CD4-positive, alpha-beta T cell treated with Interleukin-2 at 100 ng/mL for 4 hours (primary cell): ENCODE measurements at places on chromosomes 16 and 17.

DNA sequence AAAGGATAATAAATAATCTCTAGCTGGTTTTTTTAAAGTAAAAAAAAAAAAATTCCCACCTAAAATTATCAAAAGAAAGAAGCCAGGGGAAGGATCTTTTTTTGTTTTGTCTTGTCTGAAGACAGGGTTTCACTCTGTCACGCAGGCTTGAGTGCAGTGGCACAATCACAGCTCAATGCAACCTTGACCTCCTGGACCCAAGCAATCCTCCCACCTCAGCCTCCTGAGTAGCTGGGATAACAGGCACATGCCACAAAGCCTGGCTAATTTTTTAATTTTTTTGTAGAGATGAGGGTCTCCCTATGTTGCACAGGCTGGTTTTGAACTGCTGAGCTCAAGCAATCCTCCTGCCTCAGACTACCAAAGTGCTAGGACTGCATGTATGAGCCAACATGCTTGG, 78.4 kb upstream of the STAC2 start:
- no peak for DNase-seq

- DNase-seq: no peak
Measured at GRCh38 chr16:825341-826061, 25.0 kb upstream of the GNG13 start.

DNA sequence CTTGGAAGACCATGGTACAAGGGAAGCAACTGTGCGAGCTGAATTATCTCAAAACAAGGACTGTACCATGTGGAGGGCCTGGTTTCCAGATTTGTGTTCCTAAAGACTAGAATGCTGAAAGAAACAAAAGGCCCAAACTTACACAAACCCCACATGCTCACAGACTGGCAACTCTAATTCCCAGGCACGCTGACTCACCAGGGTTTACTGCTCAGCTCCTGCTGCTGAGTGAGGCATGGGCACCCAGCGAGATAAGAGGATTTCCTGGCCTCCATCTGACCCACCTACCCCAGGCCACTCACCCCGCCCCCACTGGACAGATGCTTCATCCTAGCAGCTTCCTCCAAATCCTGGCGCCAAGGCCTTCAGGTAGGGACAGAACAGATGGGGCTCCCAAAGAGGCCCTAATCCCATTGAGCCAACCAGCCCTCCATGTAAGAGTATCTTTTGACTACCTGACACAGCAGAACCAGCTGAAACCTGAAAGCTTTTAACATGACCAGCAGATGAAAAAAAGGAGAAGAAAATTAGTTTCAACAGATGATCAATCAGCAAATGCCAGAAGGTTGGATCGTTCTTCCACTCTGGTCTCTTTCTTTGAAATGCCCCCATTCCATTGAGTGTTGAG, 33.9 kb downstream of the DCUN1D3 start:
- DNase-seq: no peak

DNA sequence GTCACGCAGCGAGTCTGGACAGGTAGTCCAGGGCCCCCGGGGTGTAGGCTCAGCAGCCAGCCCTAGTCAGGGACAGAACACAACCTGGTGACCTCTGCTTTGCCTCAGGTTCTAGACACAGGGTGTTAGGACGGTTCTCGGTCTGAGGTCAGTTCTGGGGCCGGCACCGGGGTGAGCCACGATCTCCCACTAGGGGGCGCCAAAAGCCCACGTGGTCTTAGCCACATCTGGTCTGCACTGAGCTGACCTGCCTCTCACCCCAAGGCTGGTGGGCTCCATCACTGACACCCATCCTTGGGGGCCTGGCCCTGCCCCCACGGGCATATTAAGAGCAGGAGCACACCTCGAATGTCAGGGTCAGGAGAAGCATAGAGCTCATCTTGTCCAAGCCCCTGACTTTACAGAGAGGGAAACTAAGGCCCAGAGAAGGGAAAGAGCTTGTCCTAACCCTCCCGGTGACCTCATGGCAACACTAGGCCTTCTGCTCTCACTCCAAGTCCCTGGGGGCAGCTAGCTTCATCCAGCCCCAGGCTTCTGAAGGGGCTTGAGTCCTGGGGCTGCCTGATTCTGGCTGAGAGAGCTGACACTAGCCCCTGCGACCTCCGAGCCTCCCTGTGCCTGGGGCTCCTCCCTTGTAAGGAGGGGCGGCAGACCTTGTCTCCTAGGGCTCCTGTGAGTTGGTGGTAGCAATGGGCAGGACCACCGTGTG, 9.0 kb downstream of the SLC5A10 start:
- DNase-seq: peak; percentile 82

- no peak for DNase-seq
Measured at GRCh38 chr16:63684149-63685101, 1437.4 kb downstream of the CDH11 start.

DNA sequence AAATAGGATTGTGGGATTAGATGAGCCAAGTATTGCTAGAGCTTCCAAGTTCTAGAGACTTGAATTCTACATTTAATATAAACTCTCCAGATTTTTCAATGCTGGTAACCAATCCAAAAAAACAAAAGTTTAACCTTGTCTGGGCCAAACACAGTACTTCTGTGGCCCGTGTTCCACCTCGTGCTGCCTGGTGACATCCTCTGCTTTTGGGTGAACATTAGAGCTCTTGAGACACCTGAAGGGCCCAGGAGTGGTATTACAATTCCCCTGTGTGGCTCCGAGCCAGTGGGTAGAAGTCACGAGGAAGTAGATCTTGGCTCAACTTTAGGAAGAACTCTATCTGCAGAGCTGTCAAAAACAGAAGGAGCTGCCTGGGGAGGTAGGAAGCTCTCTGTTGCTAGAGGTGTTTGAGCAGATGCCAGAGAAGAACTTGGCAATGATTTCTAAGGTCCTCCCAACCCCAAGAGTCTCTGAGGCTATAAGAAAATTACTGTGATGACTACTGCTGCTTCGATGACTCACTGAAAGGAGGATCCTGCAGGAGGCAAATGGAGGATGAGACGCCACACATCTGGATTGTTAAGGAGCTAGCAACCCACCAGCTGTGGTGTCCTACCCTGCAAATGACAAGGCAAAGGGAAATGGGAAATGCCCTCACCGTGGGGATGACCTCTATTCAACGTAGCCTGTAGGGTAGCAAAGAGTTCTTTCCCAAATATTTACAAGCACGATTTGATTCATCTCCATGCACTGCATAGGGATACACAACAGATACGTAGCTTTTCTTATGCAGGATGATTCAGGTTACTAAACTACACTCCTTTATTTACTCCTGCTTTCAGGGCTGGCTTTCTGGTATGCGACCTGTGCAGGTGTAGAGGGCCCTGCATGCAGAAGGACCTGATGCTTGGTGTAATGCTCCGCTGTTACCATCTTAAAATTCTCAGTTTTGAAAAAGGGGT, 45.8 kb upstream of the GAS7 start:
- no peak for DNase-seq

- peak; percentile 78 for DNase-seq
Measured at GRCh38 chr17:78343543-78344201, 16.2 kb downstream of the SOCS3 start.

DNA sequence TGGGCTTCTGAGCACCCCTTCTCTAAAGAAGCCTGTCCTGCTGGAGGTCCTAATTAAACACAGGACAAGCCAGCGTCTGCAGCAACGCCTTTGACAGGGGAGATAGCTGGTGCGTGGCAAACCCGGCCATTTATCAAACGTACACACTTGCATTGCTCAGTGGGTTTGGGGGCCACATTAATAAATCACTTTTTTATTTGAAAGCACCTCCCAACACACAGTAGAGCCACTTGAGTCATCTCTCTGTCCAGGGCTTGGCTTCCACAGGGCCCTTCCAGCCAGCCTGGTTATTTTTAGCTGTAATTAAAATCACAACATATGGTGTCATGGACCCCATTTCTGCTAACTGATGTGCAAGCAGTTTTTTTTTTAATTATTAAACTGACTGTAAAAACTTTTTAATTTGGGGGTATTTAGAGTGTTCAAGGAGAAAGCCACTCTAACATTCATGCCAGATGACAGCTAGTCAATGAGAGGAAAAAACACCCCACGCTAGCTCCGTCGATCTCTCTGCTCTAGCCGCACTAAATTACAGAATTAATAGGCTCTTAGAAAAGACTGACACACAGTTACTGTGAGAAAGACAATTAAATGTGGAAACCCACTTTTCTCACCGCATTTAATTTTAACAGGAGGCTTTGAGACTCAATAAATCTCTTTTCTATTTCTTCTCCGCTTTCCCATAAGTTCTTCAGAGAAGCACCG, 201.0 kb upstream of the WSCD1 start:
- no peak for DNase-seq

DNA sequence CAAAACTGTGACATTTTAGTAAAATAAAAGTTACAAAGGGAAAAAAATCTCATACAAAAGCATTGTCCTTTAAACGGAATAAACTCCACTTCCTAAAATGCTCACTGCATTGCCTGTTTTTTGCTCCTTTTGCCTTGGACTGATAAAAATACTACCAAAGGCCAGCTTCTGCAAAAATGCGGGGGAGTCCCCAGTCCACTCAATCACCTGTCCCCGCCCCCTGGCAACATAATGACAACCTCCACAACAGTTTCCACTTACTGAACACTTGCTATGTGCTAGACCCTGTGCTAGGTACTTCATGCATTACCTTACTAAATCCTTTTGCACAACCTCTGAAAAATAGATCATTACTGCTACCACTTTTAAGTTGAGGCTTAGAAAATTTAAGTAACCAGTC, 172.7 kb upstream of the CCL2 start:
- DNase-seq: no peak

GRCh38 chr17:30225112-30225511, 10.4 kb downstream of the SLC6A4 start:
- DNase-seq: no peak

- peak; percentile 10 for DNase-seq
Measured at GRCh38 chr17:78558181-78558850, 18.9 kb downstream of the DNAH17 start.

- DNase-seq: no peak
Measured at GRCh38 chr17:73703917-73704316, 59.7 kb upstream of the SDK2 start.

DNA sequence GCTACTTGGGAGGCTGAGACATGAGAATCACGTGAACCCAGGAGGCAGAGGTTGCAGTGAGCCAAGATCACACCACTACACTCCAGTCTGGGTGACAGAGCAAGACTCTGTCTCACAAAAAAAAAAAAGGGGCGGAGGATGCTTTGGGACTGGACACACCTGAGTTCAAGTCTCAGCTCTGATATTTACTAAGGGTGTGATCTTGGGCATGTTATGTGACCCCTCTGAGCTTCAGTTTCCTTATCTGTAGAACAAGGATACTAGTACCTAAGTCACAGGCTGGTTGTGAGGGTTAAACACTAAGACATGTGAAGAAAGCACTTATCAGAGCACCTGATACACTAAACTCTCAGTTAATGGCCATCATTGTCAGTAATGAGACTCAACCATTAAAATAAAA, 25.9 kb downstream of the HOXB1 start:
- no peak for DNase-seq

- DNase-seq: no peak
Measured at GRCh38 chr17:60604686-60605334, 4.8 kb downstream of the PPM1D start.

DNA sequence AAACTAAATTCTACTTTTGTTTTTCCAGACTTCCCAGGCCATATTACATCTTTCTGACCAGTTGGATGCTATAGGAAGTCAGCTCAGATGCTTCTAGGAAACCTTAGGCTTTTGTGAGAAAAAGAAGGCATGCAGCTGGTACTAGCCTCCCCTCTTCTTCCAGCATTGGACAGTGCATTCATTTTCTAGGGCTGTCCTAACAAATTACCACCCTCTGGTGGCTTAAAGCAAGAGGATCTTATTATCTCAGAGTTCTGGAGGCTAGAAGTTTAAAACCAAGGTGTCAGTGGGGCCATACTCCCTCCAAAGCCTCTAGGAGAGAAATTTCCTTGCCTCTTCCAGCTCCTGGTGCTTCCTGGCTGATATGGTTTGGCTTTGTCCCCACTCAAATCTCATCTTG, 467.8 kb downstream of the SLC39A11 start:
- no peak for DNase-seq

GRCh38 chr16:53566552-53567245, 63.7 kb upstream of the AKTIP start:
- no peak for DNase-seq

DNA sequence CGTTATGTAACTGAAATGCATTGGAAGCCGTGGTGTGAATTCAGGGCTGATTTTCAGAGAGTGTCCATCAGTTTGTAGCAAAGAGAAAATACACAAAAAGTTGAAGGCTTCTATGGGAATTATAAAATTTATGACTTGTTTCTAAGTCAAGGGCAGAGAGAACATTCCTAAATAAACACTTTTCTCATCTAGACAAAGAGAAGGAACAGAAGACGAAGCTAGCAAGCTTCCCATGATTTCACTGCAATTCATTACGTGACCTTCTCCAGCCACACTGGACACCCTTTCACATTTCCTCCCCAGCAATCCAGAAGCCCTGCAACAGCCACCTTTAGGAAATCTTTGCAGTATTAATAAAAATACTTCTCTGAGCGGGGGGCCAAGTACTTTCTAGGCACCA, 67.8 kb downstream of the TMEM100 start:
- DNase-seq: no peak

DNA sequence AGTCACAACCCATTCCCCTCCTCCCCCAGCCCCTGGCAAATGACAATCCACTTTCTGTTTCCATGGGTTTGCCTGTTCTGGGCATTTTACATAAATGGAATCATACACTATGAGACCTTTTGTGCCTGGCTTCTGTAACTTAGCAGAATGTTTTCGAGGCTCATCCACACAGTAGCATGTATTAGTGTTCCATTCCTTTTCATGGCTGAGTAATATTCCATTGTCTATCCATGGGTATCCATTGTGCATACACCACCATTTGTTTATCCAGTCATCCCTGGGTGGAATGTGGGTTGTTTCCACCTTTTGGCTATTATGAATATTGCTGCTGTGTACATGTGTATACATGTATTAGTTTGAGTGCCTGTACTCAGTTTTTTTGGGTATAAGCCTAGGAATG, 33.7 kb upstream of the RCVRN start:
- DNase-seq: no peak

DNA sequence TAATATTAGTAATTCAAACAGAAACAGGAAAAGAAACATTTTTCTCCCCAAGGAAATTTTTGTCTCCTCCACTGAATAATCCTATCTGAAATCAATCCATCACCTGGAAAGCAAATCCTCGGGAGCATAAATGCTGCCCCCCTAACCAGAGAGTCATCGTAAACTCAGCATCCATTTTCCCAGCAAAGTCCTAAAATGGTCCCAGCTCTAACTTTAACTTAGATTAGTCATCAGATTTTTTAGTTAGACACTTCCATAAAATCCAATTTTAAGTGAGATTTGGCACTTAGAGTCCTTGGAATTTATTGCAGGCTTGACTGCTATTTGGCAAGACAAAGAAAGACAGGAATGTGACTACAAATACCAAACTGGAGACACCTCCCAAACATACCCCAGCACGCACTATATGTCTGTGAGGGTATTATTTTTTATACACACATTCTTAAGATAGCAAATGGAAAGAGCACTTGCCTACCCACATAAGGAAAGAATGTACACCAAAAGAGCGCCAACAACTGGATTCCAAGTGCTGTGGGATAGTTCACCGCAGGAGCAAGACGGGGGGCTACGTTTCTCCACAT, 15.4 kb downstream of the SCO1 start:
- DNase-seq: no peak

GRCh38 chr17:63775420-63775819, 1.4 kb downstream of the DDX42 start:
- no peak for DNase-seq
